ENCODE measurements at places on chromosomes 12 and 14.

- no peak for DNase-seq
Observed at GRCh38 chr12:102423462-102423861, 56.9 kb downstream of the IGF1 start.

GRCh38 chr12:26963413-26963812 is 25.1 kb downstream of the FGFR1OP2 start:
- no peak for DNase-seq

- DNase-seq, result no peak
Observed at GRCh38 chr12:19437996-19438395, 1.3 kb upstream of the AEBP2 start.

DNA sequence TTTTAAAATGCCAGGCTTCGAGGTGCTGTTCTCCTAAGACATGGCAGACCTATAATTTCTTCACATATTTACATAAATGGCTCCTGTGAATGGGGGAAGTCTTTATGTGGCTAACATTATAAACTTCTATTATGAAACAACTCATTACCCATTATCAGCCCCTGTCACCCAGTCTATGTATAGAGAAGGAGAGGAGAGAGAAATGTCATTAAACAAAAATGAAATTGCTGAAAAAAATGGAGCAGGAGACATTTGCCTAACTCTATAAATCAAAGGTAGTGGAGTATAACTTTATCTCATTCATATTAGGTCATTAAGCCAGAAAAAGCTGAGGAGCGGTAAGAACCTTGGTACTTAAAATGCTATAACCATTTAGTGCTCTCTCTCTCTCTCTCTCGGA is 71.9 kb upstream of the KRR1 start:
- no peak for DNase-seq

- DNase-seq, result no peak
Observed at GRCh38 chr12:80401191-80401590, 42.8 kb upstream of the PTPRQ start.

GRCh38 chr14:51211149-51211548 is 28.9 kb upstream of the TMX1 start:
- DNase-seq, result no peak

GRCh38 chr12:117343296-117343695 is 18.1 kb downstream of the NOS1 start:
- no peak for DNase-seq

GRCh38 chr14:54533100-54533499 is 23.4 kb downstream of the CGRRF1 start:
- DNase-seq, result no peak

GRCh38 chr12:74033531-74033930 is 504.1 kb upstream of the ATXN7L3B start:
- DNase-seq, result no peak

GRCh38 chr12:2168808-2169207 is 116.0 kb downstream of the CACNA1C start:
- no peak for DNase-seq

DNA sequence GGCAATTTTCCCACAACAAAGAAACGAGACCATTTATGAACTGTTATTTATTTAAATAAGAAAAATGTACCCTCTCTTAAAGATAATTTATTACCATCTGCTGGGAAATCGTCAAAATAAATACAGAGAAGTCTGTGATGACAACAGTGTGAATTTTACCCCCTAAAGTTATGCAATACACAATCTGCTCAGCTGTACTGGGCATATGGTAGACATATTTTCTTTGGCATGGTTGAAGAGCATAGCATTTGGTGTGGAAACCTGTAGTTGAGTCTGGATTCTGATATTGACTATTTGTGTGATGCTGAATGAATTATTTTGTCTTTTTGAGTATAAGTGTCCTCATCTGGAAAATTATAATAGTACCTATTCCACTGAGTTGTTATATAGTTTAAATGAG is 60.0 kb downstream of the CFAP54 start:
- no peak for DNase-seq

Data from SK-N-SH (cell line).